ENCODE measurements at places on chromosomes 1 and 21.

DNA sequence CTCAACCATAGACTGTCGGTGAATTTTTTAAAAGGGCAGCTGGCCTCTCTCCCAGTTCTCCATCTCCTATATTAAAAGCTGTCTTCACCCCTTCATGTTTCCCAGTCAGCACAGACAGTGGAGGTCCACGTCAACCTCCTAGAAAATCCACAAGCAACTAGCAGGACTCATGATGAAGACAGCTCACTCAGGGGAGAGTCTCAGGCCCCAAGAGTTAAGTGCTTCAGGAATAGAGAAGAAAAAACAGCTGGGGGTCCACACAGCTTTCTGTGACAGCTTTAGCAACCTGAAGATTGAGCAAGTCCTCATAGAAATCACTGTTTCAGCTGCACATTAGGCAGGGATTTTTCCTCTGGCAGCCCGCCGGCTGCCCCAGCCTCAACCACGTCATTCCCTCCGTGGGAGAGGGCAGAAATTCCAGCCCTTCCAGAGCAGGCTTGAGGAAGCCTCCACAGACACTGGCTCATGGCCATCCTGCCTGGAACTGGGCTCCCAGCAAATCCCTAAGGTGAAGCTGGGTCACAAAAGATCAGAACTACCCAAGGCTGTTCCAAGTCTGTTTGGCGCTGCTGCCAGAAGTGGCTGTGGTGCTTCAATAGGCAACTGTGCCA lies 15.2 kb downstream of the GPR161 start:
- DNase-seq = no peak

- no peak for DNase-seq
Observed at GRCh38 chr1:182626527-182626926, 22.3 kb upstream of the RGS16 start.

GRCh38 chr1:112517231-112517630 lies 8.5 kb downstream of the WNT2B start:
- no peak for DNase-seq

DNA sequence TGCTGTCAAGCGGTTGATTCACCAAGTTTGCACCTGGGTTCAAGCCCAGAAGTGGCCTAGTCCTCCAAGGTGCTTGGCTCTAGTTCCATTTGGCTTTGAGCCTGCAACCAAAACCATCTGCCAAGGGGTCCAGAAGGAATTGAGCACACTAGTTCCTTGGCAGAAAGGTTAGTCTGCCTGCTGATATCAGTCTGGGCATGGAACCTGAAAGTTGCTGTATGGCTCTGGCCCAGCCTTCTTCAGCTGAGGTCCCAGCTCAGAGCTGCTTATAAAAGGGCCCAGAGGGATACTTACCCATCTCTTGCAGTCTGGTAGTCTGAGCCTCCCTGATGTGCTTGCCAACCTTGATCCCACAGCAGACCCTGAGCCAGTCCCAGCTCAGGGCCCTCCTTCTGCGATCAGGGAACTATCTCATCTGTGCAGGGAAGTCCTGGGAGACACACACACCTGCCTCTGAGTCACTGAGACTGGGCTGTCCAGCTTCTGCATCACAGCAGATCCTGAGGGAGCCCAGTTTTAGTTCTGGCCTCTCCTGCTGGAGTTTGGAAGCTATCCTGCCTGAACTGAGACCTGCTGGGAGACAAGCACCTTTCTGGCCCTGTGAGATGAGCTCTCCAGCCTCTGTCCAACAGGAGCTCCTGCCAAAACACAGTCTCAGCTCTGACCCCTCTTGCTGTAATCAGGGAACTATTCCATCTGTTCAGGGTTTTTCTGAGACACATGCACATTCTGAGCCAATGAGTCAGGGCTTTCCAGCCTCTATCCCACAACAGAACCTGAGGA lies 75.8 kb downstream of the CTH start:
- no peak for DNase-seq

DNA sequence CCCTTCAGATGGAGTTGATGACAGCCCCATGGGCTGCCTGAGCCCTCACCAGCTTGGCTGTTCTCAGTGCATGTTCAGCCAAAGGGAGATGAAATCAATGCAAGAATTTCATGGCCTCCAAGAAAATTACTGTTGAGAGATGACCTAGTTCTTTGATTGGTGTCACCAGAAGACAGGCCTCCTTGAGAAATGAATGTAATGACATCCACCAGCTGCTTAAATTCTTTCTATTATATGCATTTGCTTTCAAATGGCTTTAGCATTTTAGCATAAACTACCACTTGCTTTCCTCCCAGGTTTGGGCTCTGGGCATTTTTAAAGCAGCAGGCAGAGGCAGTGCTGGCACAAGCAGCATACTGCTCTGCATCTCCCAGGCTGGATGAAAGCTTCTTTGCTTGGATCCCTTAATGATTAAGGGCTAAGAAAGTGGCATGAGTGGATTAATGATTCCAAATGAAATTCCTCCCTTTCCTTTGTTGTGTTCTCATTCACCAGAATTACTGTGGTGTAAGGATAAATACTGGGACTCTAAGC lies 278.4 kb downstream of the ZNF326 start:
- DNase-seq = no peak

DNA sequence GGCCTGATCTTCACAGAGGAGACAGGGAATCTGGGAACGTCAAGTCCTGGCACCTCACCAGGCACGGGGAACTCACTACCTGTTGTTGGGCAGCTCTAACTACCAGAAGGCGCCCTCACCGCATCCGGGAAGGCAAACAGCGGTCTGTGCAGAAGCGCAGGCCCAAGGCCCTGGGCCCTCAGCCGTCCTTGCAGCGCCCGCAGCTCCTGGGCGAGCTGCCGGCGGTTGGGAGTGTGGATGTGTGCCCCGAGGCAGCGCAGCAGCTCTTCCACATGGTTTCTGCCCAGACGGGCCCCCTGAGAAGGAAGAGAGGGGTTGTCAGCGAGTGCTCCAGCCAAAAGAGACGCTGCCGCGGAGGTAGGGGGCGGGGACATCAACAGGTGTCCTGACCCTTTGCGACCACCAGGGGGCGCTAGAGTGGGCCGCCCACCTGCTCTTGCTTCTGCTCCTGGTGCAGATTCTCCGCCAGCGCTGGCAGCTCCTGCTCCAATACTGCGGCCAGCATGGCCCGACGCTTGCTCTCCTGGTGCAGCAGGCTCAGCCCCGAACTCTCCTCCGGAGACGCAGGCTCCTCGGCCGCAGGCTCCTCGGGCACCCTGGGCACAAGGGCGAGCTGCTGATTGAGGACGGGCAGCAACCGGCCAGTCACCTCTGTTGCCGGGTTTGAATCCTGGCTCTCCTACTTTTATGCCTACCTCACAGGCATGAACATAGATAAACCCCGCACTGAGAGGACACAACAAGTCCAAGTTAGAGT lies 9.3 kb downstream of the MAP3K6 start:
- no peak for DNase-seq

- DNase-seq = no peak
Observed at GRCh38 chr1:89706700-89707012, 73.7 kb downstream of the LRRC8C start.

- DNase-seq = no peak
Observed at GRCh38 chr1:220991959-220992704, 112.9 kb downstream of the HLX start.

DNA sequence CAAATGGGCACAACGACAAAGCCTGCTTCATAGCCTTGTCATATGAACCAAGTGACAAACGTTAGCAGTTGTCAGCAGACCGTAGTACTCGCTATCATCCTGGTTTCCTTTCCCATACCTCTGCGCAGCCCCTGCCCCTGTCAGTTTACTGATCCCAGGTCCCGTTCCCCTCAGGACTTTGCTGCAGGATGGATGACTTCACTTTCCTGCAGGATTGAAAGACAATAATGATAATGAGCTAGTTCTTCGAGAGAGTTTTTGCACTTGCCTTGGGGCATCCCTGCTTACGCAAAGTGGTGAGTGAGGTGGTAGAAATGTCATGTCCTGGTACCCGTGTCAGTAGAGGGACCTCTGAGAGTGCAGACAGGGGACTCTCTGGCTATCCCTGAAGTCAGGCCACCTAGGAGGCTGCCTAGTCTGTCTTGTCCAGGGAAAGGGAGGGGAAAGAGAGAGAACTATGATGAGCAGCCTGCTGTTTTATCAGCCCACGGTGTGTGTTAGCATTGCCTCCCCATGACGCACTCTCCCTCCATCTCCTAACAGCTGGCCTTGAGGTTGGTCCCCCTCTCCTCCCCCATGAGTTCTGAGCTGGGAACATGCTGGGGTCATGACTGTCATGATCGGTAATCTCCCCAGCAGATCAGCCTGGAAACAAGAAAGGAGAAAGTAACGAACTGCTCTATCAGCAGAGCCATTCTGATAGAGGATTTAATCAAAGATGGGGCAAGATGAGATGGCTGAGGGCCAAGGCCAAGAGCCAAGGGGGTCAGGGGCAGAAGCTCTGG lies 53.7 kb downstream of the ELK4 start:
- no peak for DNase-seq

DNA sequence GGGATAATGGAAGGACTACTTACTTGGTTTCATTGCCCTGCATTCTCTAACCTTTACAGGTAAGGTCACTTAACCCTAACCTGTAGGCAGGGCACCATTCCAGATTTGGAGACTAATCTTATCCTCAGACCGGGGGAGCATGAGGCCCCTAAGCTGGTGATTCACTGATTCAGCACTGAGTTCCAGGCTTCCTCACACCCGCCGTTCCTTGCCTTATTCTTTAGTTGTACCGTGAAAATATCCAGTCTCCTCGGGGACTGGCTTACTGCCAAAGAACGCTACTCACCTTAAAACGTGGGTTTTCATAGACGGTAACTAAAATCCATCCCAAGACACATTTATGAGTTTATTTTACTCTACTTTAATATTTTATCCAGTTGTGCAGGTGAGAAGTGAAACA lies 44.3 kb upstream of the COL24A1 start:
- no peak for DNase-seq
